ENCODE measurements at places on chromosomes 3 and 15.

DNA sequence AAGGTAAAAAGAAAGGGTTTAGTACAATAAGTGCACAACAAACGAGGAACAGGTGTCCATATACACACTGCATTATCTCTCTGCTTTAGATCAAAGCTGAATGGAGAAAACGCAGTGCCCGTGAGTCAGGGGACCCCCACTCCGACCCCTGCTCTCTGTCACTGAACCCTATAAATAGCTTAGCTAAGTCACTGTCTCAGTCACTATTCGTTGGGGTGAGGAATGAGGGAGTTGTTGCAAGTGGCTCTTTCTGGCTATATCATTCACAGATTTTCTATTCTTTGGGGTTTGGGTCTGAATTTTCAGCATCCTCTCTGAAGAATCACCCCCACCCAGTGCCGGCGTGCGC, 458 bp upstream of the STAC start:
- DNase-seq = no peak

GRCh38 chr15:42139596-42139995, 16.8 kb downstream of the PLA2G4F start:
- DNase-seq = no peak

- no peak for DNase-seq
Observed at GRCh38 chr15:88498996-88499395, 31.5 kb downstream of the MRPS11 start.

GRCh38 chr15:75070674-75071073, 47.3 kb downstream of the PPCDC start:
- DNase-seq = no peak

GRCh38 chr3:161274691-161275298, 53.7 kb downstream of the NMD3 start:
- no peak for DNase-seq

DNA sequence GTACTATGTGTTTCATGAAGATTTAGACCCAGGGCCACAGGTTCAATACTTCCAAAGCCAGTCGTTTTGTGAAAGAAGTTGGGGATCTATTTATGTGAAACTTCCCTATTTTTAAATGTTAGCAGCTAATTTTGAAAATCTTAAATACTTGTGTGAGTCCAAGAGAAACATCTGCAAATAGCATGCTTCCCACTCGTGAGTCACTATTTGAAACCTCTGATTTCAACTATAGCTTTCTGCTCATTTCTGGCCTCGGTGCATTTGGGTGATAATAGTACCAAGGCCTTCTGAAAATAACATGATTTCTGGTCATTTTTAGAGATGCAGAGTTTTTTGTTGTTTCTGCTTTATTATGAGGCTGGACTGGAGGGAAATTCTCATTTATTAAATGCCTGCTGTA, 110.0 kb downstream of the OPA1 start:
- DNase-seq = no peak

DNA sequence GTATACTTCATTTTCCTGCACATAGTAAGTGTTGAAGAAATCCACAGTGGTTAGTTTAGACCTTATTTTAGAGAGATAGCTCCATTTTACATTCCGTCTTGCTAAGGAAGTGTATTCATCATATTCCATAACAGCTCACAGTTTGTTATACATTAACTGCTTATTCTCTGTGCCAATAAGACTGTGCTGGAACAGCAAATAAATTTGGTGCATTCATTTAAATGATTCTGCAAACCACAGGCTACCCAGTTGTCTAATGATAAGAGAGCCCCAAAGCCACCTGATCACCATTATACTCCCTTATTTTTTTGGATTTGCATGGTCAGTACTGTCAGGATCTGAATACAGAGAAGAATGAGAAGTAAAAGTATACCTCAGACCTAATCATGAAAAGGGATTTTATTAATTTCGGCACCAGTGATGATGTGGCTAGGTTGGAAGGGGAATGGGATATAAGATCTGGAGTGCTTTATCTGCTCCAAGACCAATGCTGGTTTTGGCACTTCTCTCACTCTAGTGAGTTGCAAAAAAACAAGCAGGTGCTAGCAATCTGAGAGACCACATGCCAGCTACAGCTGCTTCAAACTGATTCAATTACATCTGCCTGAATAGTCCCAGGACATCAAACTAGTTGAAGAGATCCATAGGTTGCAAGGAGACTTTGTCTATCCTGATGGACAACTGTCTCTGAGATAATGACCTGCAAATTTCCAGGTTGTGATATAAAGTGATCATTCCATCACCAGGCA, 254.8 kb downstream of the ZBTB20 start:
- no peak for DNase-seq

- DNase-seq = no peak
Observed at GRCh38 chr3:37967260-37967881, 23.2 kb upstream of the VILL start.

DNA sequence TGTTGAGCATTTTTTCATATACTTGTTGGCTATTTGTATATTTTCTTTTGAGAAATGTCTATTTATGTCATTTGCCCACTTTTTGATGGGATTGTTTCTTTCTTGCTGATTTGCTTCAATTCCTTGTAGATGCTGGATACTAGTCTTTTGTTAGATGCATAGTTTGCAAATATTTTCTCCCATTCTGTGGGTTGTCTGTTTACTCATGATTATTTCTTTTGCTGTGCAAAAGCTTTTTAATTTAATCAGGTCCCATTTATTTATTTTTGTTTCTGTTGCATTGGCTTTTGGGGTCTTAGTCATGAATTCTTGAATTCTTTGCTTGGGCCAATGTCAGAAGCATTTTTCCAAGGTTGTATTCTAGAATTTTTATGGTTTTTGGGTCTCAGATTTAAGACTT, 251.7 kb downstream of the WNT5A start:
- DNase-seq = no peak

DNA sequence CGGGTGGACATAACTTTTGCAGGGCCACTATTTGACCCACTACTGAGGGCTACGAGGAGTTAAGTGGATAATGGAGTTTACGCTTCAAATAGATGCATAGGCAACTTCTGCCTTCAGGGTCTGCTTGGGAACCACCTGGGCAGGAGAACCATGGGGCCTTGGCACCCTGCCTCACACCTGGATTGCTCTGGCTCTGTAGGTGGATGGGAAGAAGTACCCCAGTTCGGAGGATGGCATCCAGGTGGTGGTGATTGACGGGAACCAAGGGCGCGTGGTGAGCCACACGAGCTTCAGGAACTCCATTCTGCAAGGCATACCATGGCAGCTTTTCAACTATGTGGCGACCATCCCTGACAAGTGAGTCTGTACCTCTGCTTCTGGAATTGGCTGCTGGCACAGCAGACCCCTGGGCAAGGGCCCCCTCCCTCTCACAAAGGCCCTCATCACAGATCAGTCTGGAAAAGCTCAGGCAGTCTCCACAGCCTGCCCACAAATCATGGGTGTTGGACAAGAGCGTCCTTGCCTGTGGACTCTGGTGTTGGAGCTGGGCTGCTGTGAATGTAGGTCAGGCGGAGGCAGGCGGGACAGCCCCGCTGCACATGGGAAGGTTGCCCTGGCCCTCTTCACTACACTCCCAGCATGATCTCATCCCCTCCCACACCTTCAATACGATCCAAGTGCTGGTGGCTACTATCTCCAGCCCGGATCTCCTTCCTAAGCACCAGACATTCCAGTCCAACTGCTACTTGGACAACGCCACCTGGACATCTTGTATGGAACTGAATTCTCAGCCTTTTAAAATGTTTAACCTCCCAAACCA, 46.7 kb downstream of the MESD start:
- no peak for DNase-seq

- DNase-seq = no peak
Observed at GRCh38 chr15:77474310-77474988, 53.8 kb downstream of the HMG20A start.

DNA sequence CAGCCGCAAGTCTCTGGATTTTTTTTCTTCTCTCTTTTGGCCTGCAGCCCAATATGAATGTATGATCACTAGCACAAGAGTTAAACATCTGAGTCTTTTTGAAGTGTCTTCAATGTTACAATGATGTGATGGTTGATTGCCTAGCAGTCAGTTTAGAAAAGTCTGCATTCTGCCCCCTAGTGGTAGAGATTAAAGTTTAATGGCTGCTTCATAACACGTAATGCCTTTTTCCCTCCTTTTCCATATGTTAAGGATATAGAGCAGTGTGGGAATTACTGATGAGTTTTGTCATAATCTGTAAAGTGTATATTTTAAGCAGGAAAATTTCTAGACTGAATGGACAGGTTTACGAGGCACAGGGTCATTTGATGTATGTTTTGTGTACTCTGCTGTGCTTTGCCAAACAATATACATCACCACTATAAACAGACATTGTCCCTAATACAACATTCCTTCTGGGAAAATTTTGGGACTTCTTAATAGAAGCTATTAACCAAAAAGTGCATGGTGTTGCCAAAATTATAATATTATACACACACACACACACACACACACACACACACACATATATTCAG, 1038.5 kb upstream of the NR2F2 start:
- DNase-seq = no peak

GRCh38 chr15:43913026-43913780, 86.4 kb downstream of the WDR76 start:
- DNase-seq = no peak

- no peak for DNase-seq
Observed at GRCh38 chr3:43963208-43963607, 272.5 kb downstream of the ABHD5 start.

DNA sequence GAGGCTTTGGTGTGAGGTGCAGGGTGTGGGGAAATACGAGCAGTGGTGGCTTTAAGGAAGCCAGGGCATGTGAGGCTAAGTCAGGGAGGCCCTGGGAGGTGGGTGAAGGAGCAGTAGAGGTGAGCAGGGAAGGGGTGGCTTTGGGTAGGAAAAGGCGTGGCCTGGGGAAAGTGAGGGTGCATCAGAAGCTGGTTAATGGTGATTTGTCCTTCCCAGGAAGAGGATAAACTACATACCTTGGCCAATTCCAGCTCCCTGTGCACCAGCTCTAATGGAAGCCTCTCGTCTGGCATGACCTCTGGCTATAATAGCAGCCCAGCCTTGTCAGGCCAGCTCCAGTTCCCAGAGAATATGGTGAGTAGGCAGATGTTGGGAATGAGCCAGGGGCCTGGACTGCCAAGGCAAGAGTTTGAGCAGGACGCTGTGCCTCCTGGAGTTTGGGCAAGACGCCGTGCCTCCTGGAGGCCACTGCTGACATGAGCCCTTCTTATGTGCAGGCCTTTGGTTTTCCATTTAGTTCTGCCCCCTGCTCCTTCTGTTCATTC, 41.3 kb downstream of the CDAN1 start:
- DNase-seq = no peak

DNA sequence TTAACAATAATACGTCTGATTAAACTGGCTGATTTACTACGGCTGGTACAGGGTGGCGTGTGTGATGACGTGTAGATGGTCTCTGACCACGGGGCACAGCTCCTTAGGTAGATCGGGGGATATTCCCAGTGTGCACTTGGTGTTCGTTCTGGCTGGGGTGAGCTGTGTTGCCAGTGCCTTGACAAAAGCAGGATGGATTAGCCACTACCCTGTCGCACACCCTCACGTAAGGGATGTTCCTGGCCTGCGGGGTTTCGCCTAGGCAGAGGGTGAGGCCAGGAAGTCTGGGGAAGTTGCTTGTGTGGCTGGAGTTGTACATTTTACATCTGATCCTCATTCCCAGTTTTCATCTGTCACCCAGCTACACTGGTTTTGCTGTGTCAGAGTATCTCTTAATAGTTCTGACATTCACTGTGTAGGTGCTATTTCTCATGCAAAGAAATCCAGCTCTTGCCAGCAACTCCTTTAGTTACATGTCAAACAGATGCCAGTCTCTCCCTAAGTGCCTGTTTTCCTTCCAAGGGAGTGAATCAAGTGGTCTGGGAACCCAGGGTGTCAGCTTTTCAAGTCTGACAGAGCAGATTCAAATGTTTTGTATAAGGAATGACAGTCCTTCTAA, 66.1 kb upstream of the CCR4 start:
- DNase-seq = no peak

DNA sequence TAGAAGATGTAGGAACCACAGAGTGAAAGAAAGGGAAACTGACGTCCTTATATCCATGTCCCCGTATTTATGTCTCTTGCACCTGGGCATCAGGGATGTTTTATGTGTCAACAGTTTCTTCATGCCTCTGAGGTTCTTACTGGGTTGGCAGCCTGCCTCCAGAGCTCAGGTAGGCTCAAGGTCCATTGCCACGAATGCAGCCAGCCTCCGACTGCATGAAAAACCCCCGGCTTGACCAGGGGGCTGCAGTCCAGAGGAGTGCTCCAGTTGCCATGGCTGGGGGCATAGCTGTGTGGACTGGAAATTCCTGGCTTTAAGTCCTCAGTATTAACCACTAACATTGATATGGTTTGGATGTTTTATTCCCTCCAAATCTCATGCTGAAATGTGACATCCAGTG, 2.8 kb upstream of the CSPG5 start:
- no peak for DNase-seq

- no peak for DNase-seq
Observed at GRCh38 chr3:178139116-178139515, 397.1 kb upstream of the KCNMB2 start.

- DNase-seq = no peak
Observed at GRCh38 chr15:68184616-68185480, 20.3 kb downstream of the CALML4 start.

GRCh38 chr3:42717306-42717705, 14.7 kb upstream of the HHATL start:
- DNase-seq = no peak

DNA sequence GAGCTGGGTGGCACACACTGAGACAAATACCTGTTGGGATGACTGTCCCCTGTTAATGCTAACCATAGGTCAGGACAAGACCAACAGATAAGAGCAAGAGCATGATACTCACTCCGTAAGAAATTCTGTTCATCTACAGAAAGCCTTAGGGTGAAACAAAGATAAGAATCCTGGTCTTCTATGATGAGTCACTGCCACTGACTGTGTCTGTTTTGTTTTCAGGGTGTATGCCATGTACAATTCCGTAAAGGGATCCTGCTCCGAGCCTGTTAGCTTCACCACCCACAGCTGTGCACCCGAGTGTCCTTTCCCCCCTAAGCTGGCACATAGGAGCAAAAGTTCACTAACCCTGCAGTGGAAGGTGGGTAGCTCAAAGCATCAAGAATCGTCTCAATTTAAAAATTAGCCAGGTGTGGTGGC, 141.1 kb downstream of the GHSR start:
- DNase-seq = no peak
